NCI-H774 (cell line): ENCODE measurements at places on chromosomes 4 and X.

DNA sequence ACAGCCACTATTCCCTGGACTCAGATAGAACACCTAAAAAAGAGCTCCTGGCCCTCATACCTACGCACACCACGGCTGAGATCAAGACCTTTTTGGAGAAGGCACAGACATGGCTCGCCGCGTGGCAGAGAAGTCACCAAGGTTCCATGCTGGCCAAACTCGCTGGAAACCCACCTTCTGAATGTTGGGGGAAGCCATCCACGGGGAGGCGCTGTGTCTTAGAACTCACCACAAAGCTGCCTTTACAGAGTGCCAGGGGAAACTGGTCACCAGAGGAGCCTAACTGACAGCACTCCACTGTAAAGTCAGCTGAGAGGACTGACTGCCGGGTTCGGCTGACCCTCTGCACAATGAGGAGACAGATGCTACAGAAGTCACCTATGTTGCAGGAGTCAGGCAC, 97.9 kb downstream of the NEUROG2 start:
- no peak for DNase-seq

GRCh38 chr4:43132010-43132582, 239.6 kb downstream of the GRXCR1 start:
- peak; percentile 57 for DNase-seq

DNA sequence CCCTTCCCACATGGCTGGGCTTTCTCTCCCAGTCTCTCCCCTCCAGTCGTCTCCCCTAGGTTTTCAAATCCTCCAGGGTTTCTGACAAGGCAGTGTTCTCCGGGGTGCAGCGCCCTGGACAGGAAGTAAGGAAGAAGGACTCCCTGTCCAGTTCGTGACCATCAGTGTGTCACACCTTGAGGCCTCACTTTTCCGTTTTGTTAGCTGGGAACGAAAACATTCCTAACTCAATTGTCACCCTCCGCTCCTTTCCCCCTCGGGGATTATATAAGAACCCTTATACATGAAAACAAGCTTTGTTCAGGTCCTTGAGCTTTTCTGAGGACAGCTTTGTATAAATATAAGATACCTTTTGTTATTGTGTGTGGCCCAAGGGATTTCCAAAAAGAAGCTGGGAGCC, 92.1 kb downstream of the KDR start:
- DNase-seq: no peak

DNA sequence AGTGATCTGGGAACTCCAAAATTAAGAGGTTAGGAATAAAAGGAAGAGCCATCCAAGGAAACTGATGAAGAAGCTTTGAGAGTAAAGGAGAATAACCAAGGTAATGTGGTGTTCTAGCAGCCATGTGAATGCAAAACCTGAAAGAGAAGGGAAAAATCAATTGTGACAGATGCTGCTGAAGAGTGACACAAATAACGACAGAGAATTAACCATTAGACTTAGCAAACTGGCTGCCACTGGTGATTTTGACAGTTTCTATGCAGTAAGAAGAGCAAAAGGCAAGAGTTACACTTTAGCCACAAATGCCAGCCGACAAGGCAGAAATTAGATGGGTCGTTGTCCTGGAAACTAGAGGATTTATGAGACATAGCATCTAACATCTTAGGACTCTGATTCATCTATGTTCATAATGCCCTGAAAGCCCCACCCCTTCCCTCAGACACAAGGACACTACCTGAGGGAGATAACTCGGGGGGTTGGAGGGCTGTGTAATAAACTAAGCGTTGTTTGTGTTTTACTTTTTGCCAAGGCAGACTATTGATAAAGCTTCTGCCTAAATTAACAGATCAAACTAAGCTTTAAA, 13.0 kb upstream of the TMEM144 start:
- DNase-seq: no peak

DNA sequence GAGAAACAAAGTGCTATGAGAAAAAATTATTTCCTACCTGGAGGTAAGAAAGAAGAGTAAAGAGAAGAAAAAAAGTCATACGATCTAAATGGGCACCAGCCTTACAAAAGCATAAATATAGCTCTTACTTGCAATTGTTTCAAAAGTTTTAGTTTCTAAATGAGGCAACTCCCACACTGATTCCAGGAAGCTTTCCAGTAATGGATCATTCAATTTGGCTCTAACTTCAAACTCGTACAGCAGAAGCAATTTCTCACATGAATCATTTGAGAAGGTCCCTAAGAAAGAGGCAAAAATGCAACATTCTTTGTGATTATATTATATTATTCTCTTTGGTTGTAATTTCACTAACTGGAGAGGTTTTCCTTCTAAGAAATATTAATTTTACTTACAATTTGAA, 109.9 kb downstream of the DLG3 start:
- DNase-seq: no peak

DNA sequence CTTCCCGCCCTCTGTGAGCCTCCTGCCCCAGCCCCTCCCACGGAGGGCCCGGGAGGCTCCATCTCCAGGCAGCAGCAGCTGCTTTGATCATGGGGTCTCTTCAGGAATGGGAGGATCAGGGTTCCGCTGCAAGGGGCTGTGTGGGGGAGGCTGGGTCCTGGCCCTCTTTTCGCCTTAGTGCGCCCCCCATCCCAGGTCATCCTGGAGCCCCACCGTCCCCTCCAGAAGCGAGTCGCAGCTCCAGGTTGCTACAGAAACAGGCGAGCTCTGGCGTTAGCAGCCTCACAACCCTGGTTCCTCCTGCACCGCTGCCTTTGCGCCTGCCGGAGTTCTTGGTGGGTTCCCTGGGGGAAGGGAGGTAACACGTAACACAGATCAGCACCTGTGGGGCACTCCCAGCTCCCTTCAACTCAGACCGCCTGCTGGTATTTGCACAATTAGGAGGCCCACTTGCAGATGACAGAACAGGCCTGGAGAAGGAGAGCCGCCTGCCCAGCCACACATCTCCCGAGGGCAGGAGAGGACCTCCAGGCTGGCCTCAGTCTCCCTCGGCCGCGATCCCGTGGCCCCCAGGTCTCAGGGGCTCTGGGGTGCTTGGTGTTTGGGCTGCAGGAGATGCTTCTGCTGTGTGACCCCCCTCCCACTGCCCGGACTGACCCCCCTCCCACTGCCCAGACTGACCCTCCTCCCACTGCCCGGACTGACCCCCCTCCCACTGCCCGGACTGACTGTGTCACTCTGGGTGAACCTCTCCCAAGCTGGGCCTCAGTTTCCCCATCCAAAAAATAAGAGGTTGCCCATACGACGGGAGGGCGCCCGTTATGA, 64.2 kb upstream of the ADRA2C start:
- DNase-seq: no peak

GRCh38 chr4:54717694-54718093, 59.9 kb downstream of the KIT start:
- no peak for DNase-seq

GRCh38 chr4:56703378-56703777, 22.3 kb upstream of the HOPX start:
- DNase-seq: no peak

- DNase-seq: no peak
Measured at GRCh38 chr4:145480257-145480656, 1.4 kb upstream of the SMAD1 start.

DNA sequence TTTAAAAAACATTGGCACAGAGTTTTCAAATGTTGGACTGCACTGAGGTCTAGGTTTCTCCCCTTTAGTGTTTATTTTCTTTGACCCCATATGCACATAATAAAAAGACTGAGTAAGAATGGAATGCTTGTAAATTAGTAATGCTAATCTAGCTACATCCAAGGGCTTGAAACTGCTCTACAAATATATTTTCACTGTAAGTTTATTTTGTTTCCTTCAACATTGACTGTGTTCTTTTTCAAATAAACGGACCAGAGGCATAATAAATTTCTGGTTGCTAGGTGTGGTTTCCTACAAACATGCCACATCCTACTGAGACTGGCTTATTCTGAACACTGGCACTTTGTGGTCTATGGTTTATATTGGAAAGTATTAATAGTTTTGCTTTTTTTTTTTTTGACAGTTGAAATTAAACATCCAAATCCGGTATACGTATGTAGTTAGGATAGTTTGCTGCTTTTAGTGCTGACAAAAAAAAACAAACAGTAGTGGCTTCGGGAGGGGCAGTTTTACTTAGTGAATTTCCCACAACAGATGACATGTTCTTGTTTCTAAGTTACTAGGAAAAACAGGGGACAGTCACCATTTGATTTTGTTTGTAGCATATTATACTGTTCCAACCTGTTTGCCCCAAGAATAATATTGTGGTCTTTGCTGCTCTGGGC, 13.2 kb downstream of the CA5B start:
- no peak for DNase-seq

DNA sequence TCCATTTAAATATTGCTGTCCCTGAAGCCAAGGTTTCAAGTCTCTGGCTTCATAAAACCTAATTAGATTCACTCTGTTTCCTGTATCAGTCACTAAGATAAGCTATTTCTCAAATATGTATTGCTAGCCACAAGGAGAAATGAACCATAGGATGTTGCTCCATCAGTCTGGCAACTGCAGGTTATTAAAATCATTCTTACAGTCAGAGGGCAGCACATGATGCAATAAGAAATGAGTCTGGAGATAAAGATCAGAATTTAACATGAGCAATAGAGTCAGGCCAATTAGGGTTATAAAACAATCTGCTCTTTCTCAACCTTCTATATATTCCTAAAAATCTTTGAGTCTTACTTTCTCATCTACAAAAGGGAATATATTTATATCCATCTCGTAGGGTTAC, 7.2 kb downstream of the PRKG2 start:
- DNase-seq: no peak

DNA sequence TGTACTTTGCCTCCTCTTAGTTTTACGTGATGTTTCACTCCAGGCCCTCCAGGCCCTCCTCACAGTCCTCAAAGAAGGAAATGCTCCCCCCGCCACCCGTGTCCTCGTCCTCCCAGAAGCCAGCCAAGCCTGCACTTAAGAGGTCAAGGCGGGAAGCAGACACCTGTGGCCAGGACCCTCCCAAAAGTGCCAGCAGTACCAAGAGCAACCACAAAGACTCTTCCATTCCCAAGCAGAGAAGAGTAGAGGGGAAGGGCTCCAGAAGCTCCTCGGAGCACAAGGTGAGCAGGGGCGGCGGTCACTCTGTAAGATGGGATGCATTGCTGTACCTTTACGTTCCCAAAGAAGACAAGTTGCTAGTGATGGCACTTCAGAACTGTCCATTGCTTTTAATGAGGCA, 94.4 kb downstream of the KLHL8 start:
- no peak for DNase-seq

GRCh38 chr4:147822128-147822527, 90.2 kb downstream of the ARHGAP10 start:
- DNase-seq: no peak

DNA sequence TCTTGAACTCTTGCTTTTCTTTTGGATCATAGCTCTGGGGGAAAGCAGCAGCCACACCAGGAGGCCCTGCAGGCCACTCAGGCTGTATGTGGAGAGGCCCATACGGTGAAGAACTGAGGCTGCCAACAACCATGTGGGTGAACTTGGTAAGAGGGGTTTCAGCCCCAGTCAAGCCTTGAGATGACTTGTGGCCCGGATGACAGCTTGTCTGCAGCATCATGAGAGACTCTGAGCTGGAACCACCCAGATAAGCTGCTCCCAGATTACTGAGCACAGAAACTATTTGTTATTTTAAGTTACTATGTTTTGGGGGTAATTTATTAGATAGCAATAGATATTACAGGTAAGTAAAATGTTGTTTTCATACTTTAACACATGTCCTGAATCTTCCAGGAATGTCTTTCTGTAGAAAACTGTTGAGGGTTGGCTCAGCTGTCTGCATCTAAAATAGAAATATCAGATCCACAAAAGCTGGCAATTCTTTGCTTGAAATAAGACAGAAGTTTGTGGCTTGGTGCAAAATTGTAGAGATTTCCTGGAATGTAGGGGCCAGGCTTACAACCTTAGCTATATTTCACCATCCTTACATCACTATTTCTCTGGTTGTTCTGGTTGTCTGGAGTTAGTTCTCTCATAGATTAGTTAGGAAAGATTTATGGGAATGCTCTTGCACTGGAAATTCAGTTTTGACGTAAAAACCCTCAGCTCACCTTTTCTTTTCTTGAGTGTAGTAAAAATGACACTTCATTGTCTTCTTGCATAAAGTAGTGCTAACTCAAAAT, 272.1 kb downstream of the RAPGEF2 start:
- DNase-seq: no peak

GRCh38 chrX:26851981-26852380, 611.2 kb downstream of the PPP4R3C start:
- DNase-seq: no peak

DNA sequence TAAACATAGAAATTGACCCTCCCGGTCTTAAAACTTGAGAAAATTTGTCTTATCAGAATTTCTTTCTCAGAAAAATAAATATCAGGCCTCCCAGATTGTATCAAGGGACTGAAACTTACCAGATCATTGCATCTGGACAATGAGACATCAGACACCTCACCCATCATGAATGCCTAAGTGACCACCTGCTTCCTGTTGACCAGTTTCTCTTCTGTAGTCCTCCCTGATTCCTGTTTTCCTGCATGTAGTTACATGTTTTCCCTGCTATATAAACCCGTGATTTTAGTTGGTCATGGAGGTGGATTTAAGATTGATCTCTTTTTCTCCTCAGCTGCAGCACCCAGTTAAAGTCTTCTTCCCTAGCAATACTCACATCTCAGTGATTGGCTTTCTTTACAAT, 548.1 kb downstream of the PPP4R3C start:
- no peak for DNase-seq

DNA sequence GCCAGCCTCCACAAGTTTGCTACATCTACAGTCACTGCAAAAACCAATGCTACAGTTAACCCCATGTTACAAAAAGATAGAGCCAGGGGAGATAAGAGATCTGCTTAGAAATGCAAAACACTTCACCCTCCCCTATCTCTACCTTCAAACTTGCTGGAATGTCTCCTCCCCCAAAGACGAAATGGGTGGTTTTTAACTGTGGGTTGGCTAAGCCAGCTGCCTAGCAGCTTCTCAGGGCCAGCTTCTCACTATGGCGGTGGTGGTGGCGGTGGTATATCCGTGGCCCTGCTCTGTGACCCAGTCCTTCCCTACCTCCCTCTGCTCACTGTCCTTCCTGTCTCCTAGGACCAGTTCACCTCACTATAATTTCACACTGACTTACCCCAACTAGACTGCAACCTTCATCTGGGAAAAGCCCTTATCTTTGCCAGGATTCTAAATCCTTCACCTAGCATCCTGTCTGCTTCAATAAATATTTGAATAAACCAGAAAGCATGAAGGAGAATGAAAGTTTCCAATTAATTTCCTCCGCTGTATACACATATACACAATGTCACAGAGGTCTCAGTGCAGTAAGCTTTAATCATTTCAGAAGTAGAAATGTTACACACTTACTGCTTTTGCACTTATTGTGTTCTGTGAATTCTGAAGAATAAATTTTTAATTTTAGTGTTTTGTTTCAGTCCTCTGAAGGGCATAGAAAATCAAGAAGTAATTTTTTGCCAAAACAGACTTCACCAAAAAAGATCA, 46.3 kb downstream of the SH3KBP1 start:
- DNase-seq: no peak

- no peak for DNase-seq
Measured at GRCh38 chr4:1203026-1203616, 30.7 kb upstream of the SPON2 start.

GRCh38 chrX:63285375-63285774, 65.8 kb downstream of the SPIN4 start:
- no peak for DNase-seq

- DNase-seq: no peak
Measured at GRCh38 chr4:134773497-134774000, 572.0 kb upstream of the PABPC4L start.

- no peak for DNase-seq
Measured at GRCh38 chr4:78645853-78646757, 94.5 kb downstream of the ANXA3 start.
